ENCODE measurements at places on chromosomes 4 and X.
A peak's percentile ranks its signal among the peaks of the same experiment; 100 is the strongest.

- no peak for DNase-seq
Observed at GRCh38 chrX:42992199-42992943, 214.4 kb upstream of the PPP1R2C start.

- DNase-seq = no peak
Observed at GRCh38 chr4:29970626-29971025, 749.5 kb upstream of the PCDH7 start.

DNA sequence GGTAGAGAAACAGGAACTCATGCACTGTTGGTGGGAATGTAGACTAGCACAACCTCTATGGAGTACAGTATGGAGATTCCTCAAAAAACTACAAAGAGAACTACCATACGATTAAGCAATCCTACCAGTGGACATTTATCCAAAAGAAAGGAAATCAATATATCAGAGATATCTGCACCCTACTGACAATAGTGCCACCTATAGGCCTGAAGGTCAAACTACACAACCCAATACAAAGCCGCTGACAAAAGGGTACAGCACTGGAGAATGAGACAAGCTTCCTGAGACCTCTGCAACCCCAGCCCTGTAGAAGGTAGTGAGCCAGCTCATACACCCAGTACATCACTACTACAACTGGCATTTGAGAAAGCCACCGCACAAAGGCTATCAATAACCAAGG, 67.1 kb downstream of the CBR4 start:
- no peak for DNase-seq

GRCh38 chrX:70969635-70970481, 39.0 kb upstream of the SLC7A3 start:
- DNase-seq = no peak

GRCh38 chr4:6992728-6993677, 50.2 kb upstream of the TADA2B start:
- no peak for DNase-seq

DNA sequence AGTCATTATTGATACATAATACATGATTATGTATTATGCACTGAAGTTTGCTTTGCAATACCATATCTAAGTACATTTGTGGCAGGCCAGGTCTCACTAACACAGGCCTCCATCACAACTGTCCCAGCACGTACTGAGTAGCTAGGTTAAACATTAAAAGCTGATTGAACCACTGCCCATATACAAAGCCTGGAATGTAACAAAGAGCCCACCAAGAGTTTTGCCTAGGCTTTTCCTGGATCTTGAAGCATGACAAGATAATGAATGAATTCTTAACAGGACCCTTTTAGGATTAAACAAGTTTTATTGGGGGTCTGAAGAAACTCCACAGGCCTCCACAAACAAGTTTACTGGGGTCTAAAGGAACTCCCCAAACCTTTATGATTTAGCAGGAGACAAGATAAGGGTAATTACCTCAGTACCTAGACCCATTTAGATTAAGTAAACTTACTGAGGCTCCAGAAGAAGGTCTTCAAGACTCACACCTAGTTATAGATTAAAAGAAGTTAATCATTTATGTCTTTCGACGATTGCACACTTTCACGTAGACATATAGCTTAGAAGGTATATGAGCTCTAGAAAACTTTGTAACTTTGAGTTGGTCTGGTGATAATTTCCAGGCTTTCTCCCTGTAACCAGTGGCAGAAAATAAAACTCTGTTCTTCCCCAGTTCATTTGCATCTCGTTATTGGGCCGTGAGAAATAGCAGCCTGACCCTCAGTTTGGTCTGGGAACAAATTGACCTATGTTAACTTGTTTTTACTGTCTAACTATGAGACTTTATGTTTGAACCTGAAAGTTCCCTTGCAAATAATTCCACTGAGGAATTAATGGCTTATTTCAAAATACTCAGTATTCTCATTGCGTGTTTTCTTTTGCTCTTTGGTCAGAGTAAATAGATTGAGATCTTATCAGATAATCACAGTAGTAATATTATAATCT, 84.8 kb downstream of the PHEX start:
- DNase-seq = no peak

GRCh38 chr4:176320340-176320975, 692 bp downstream of the SPCS3 start:
- DNase-seq = peak; percentile 87

- DNase-seq = no peak
Observed at GRCh38 chr4:76476571-76476970, 41.5 kb downstream of the SHROOM3 start.

GRCh38 chr4:164783976-164784375, 30.0 kb downstream of the SMIM31 start:
- no peak for DNase-seq

Measured in RWPE2 (cell line).